ENCODE measurements at places on chromosomes 7 and 10. TPM values are rescaled to one million over a fixed set of nuclear protein-coding genes. Genes with fewer than 3 reads are reported as not detected.

The TAS2R3 gene
- not detected for total RNA-seq

The NIPSNAP2 gene
- 67.5 TPM for total RNA-seq

The DOCK4 gene
- total RNA-seq: 7.2 TPM

The MCM7 gene
- total RNA-seq: 227 TPM

The CCDC172 gene
- not detected for total RNA-seq

- DNase-seq: no peak
Measured at GRCh38 chr10:3203016-3203811, 30.6 kb upstream of the PITRM1 start.

DNA sequence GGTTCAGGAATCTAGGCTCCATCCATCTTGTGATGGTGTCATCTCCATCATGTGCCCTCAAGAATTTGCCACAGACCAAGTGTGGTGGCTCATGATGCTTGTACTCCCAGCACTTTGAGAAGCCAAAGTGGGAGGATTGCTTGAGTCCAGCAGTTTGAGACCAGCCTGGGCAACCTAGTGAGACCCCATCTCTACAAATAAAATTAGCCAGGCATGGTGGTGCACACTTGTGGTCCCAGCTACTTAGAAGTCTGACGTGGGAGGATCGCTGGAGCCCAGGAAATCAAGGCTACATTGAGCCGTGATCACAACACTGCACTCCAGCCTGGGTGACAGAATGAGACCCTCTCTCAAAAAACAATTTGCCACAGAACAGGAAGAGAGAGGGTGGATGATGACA, 53.0 kb upstream of the SEPHS1 start:
- DNase-seq: no peak

GRCh38 chr7:159070431-159071148, 74.1 kb downstream of the VIPR2 start:
- DNase-seq: peak; percentile 2

DNA sequence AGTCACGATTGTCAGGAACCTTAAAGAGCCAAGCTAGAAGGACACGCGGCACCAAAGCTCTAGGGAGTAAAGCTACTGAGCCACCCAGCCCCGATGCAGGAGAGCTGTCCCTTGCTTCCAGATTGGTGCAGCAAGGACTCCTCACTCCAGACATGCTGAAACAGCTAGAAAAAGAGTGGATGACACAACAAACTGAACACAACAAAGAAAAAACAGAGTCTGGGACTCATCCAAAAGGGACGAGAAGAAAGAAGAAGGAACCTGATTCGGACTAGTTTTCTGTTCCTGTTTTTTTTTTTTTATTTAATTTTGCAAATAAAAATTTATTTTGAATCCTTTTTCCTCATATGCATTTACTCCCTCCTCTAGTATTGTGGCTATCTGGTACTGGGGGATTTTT, 11.4 kb upstream of the HKDC1 start:
- no peak for DNase-seq

GRCh38 chr7:132022188-132022587, 465.8 kb upstream of the PODXL start:
- DNase-seq: no peak

GRCh38 chr10:4301291-4302045, 516.5 kb upstream of the KLF6 start:
- no peak for DNase-seq

GRCh38 chr7:75881436-75882095, 2.7 kb downstream of the RHBDD2 start:
- no peak for DNase-seq

- DNase-seq: peak; percentile 78
Measured at GRCh38 chr7:55432939-55433784, 68.0 kb downstream of the LANCL2 start.

DNA sequence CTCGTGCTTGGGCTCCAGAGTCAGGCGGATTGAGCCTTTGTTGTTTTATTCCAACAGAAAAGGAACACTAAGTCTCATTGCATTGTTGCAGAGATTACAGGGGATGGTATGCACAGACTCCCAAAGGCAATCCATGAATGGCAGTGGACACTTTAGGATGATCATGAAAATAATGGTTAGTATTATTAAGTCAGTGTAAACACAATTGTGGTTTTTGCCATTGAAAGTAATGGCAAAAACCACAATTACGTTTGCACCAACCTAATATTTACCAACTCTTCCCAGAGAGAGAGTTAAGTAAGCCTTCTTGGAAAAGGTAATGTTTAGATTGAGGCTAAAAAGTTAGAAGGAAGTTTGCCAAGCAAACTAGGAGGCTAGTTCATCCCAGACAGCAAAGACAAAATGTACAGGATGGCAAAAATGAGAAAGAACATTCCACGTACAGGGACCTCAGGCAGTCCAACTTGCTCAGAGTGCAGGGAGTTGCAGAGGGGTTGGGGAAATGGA, 72.9 kb upstream of the AMPH start:
- DNase-seq: no peak
